ENCODE measurements at places on chromosomes 6 and 20.

DNA sequence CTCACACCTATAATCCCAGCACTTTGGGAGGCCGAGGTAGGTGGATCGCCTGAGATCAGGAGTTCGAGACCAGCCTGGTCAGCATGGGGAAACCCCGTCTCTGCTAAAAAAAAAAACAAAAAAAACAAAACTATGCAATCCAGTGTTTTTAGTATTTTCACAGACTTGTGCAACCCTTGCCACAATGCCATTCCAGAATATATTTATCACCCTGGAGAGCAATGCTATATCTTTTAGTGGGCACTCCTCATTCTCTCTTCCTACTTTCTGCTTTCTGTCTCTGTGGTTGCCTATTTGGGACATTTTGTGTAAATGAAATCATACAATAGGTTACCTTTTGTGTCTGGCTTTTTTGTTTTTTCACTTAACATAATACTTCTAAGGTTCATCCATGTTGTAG is 39.1 kb upstream of the MROH8 start:
- no peak for DNase-seq

DNA sequence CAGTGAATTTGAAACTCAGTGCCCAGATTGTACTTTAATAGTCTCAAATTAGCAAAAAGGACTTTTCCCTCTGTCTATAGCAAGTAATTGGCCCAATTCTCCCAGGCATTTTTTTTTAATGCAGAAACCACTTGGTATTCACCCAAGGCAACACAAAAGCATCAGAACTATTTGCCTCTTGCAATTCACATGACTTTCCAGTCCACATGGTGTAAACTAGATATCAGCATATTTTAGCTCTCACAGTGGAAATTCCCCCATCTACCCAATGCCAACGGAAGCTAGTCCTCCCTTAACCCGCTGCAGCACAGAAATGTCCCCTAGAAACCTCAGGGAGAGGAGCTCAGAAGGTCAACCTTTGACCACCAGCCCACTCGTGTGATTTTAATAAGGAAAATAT is 103.4 kb upstream of the CDYL start:
- DNase-seq = no peak

- DNase-seq = no peak
Observed at GRCh38 chr6:169837529-169838250, 86.3 kb downstream of the ERMARD start.

- DNase-seq = no peak
Observed at GRCh38 chr6:158567871-158568401, 8.0 kb downstream of the TMEM181 start.
